Activated CD4-positive, alpha-beta T cell treated with anti-CD3 and anti-CD28 coated beads, Interleukin-2, amount 10 ng/mL, durations not matched to agents 24 days and 14 days (primary cell): ENCODE measurements at places on chromosomes 11 and 22. TPM values are rescaled to one million over a fixed set of nuclear protein-coding genes. Genes with fewer than 3 reads are reported as not detected.
A peak's percentile ranks its signal among the peaks of the same experiment; 100 is the strongest.

The INS gene
- not detected in 2 replicates for total RNA-seq

DNA sequence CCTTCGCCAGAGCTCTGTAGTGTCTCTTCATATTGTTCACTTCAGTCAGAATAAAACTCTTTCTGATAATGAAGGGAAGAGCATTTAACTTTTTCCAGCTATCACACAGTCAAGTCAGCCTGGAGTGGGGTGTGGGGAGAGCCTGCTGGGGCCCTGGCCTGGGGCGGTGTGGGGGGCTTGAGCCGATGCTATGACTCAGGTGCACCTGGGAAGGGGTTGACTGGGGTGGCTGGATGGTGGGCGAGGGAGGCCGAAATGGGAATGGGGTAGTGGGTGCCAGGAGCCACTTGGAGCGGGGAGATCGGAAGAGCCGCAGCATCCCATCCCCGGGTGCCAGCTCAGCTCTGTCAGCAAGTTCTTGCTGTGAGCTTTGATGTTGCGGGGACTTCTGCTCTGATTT lies 100.9 kb downstream of the NXPE2 start:
- H3K27ac ChIP-seq = no peak overlapping the region
- H3K4me3 ChIP-seq = no peak overlapping the region
- no peaks in the 10 kb centered on the region for H3K36me3 ChIP-seq
- no peaks in the 10 kb centered on the region for H3K27me3 ChIP-seq

DNA sequence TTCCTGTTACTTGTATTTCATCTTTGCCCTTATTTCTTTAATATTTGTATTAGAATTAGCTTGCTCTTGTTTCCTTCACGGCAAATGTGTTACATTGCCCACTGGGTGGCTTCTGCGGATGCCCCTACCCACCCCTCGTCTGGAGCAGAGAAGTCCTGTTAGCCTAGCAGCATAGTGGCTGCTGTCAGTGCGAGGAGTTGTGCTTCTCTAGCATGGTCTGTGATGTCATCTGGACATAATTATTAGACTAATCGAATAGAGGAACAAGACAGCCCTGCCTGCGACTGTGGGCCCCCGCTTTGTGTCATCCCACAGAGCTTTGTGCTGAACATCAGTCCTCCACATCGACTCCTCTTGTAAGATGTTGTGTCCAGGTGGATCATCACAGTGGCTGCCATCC lies 74.5 kb downstream of the PPP6R3 start:
- H3K27me3 ChIP-seq = no peaks in the 10 kb centered on the region
- H3K36me3 ChIP-seq = peaks cover 46% of the 10 kb centered on the region
- DNase-seq = no peak
- H3K4me1 ChIP-seq = peaks cover 33% of the 10 kb centered on the region
- H3K27ac ChIP-seq = no peak overlapping the region

- no peak for DNase-seq
- no peak overlapping the region for H3K4me3 ChIP-seq
- no peaks in the 10 kb centered on the region for H3K4me1 ChIP-seq
These were observed 31.4 kb downstream of the KCNC1 start for GRCh38 chr11:17766073-17766359.

The TRPM5 gene
- not detected in 2 replicates for total RNA-seq

DNA sequence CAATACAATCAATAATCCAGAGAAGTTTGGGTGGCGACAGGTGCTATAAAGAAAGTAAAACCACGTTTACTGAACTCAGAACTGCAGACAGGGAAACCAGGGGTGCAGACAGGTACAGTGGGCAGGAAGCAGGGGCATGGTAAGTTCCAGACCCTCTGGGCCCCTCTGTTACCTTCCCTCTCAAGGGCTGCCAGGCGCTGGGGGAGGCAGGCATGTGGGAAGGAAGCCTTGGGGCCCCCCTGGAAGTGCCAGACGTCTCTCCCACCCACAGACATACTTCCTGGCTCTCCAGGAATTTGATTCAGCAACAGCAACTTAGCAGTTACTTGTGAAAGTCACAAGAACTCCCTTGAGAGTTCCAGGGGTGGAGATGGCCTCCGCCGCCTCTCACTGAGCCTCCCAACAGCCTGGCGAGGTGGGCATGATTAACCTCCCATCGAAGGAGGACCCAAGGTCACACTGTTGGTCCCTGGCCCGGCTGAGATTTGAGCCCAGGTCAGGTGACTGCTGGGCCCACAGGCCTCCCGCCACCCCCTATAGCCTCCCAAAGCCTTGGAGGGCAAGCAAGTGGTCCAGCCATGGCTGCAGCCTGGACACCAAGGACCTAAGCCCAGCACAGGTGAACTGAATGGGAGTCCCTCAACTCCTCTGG lies 14.1 kb upstream of the TSKU start:
- no peak for DNase-seq
- peak overlapping the region; percentile 16 for H3K4me3 ChIP-seq
- H3K27me3 ChIP-seq = peaks cover 3% of the 10 kb centered on the region
- H3K36me3 ChIP-seq = no peaks in the 10 kb centered on the region
- H3K27ac ChIP-seq = no peak overlapping the region
- H3K4me1 ChIP-seq = peaks cover 29% of the 10 kb centered on the region

The MISFA gene
- 3.4 and 3.5 TPM in 2 replicates for total RNA-seq

The APOL4 gene
- 0.17 TPM in 1 of 2 replicates, not detected in the other for total RNA-seq

DNA sequence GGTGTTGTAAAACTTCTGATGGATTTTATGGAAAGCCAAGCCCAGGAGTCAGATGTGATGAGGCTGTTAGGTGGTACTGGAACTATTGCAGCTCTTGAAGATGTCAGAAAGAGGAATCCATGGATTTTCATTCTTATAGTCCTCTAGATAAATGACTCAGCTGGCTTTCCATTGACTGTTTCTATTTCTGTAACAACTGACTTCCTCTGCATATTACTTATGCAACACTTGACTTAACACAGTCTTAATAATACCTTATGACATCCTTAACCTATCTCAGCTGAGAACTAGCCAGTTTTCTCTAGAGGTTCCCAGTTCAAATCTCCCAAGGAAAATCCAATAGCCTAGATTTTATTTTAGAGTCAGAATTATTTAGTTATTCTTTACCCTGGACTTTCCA lies 263.8 kb downstream of the LUZP2 start:
- no peaks in the 10 kb centered on the region for H3K4me1 ChIP-seq
- H3K36me3 ChIP-seq = no peaks in the 10 kb centered on the region
- H3K4me3 ChIP-seq = no peak overlapping the region
- H3K27ac ChIP-seq = no peak overlapping the region

- no peak overlapping the region for H3K4me3 ChIP-seq
- H3K27ac ChIP-seq = no peak overlapping the region
- no peak for DNase-seq
- H3K4me1 ChIP-seq = peaks cover 7% of the 10 kb centered on the region
These were observed 6.5 kb upstream of the IL18BP start for GRCh38 chr11:71992136-71992730.

- H3K36me3 ChIP-seq = peaks cover 41% of the 10 kb centered on the region
- H3K4me1 ChIP-seq = peaks cover 52% of the 10 kb centered on the region
- no peak for DNase-seq
- H3K4me3 ChIP-seq = no peak overlapping the region
- H3K27me3 ChIP-seq = no peaks in the 10 kb centered on the region
- peak overlapping the region; percentile 31 for H3K27ac ChIP-seq
These were observed 65.7 kb downstream of the FLI1 start for GRCh38 chr11:128759597-128759996.

GRCh38 chr11:73321604-73322381 lies 13.7 kb downstream of the ARHGEF17 start:
- DNase-seq = no peak
- H3K4me1 ChIP-seq = no peaks in the 10 kb centered on the region
- H3K27ac ChIP-seq = no peak overlapping the region

DNA sequence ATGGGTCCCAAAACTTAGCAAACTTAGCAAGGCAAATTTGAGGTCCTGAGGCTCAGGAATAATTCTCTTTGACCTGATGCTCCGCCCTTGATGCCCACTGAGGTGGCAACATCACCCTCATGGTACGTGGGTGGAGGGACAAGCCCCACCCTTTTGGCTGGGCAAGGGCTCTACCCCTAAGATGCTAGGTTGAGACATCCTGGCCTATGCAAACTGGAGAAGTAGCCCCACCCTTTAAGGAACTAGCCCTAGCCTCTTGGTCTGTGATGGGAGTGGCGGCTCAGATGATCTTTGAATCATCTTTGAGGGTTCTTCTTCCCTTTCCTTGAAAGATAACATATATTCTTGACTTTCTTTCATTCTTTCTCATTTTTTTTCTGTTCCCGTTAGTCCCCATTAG lies 32.9 kb downstream of the CABIN1 start:
- no peak for DNase-seq
- H3K4me1 ChIP-seq = peaks cover 4% of the 10 kb centered on the region
- no peak overlapping the region for H3K27ac ChIP-seq
- H3K36me3 ChIP-seq = peaks cover 61% of the 10 kb centered on the region

GRCh38 chr22:36658900-36659299 lies 44.7 kb downstream of the CACNG2 start:
- H3K27me3 ChIP-seq = peaks cover 14% of the 10 kb centered on the region
- DNase-seq = no peak
- H3K27ac ChIP-seq = no peak overlapping the region
- no peaks in the 10 kb centered on the region for H3K4me1 ChIP-seq
- H3K4me3 ChIP-seq = no peak overlapping the region

The FAM180B gene
- total RNA-seq = 0.19 and 0.28 TPM in 2 replicates

The ZNF70 gene
- total RNA-seq = 2.5 and 2.6 TPM in 2 replicates

The VSIG10L2 gene
- total RNA-seq = not detected in 2 replicates

GRCh38 chr11:117394221-117394925 lies 66.7 kb downstream of the CEP164 start:
- no peak for DNase-seq
- H3K27ac ChIP-seq = no peak overlapping the region
- no peaks in the 10 kb centered on the region for H3K4me1 ChIP-seq
- H3K27me3 ChIP-seq = no peaks in the 10 kb centered on the region

The CDON gene
- 1.9 TPM in 2 replicates for total RNA-seq
